H7 (cell line): ENCODE measurements at places on chromosomes 16 and 17. TPM values are rescaled to one million over a fixed set of nuclear protein-coding genes. Genes with fewer than 3 reads are reported as not detected.

GRCh38 chr16:797120-797420 is 3.5 kb downstream of the GNG13 start:
- DNase-seq = peak; percentile 96

DNA sequence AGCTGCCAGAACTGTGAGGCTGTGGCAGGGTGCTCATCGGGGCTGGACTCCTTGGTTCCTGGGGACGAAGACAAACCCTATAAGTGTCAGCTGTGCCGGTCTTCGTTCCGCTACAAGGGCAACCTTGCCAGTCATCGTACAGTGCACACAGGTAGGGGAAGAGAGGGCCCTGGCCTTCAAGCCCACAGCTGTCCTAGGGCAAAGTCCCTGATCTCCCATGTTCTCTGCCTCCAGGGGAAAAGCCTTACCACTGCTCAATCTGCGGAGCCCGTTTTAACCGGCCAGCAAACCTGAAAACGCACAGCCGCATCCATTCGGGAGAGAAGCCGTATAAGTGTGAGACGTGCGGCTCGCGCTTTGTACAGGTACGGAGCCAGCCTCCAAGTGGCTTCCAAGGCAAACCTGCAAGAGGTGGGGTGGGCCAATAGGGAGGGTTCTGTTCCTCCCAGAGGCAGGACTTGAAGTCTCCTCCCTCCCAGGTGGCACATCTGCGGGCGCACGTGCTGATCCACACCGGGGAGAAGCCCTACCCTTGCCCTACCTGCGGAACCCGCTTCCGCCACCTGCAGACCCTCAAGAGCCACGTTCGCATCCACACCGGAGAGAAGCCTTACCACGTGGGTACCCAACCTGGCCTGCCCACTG is 3.7 kb downstream of the BCL6B start:
- no peak for DNase-seq

- DNase-seq = peak; percentile 52
These were observed 105.4 kb downstream of the ZNF423 start for GRCh38 chr16:49750341-49751000.

The NOG gene
- total RNA-seq = 0.78 and 4.1 TPM in 2 replicates

- DNase-seq = no peak
These were observed 37.6 kb upstream of the CBFA2T3 start for GRCh38 chr16:89014403-89015230.

GRCh38 chr16:66309-67182 is 5.9 kb downstream of the RHBDF1 start:
- DNase-seq = no peak

The PLLP gene
- 1.6 and 3.0 TPM in 2 replicates for total RNA-seq

DNA sequence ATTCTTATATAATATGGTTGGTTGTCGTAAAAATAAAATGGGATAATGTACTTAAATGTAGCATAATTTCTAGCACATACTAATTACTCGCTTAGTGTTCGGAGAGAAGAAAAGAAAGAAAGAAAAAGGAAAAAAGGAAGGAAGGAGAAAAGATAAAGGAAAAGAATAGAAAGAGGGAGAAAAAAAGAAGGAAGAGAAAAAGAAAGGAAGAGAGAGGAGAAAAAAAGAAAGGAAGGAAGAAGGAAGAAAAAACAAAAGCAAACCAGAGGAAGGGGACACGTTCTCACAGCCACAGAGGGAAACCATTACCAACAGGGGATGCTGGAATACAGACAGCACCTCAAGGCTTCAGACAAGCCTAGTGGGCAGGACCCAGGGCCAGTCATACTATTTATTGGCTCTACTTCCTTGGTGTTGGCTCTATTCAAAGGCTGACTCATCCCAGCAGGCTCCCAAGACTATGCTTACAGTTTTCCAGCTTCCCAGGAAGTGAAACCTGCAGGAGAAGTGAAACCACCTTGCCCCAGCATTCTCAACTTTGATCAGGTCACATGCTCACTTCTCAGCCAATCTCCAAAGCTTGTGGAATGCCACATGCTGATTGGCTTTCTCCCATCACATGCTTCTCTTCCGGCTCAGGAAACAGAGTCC is 273.5 kb upstream of the IRX5 start:
- DNase-seq = no peak

- peak; percentile 98 for DNase-seq
These were observed at the start of gene DUS1L for GRCh38 chr17:82065638-82066303. Gene DUS1L (minus strand): TSS chr17:82065804. CDS start chr17:82065059, 745 bp downstream.

GRCh38 chr16:86455116-86455515 is 55.2 kb upstream of the FOXF1 start:
- no peak for DNase-seq

DNA sequence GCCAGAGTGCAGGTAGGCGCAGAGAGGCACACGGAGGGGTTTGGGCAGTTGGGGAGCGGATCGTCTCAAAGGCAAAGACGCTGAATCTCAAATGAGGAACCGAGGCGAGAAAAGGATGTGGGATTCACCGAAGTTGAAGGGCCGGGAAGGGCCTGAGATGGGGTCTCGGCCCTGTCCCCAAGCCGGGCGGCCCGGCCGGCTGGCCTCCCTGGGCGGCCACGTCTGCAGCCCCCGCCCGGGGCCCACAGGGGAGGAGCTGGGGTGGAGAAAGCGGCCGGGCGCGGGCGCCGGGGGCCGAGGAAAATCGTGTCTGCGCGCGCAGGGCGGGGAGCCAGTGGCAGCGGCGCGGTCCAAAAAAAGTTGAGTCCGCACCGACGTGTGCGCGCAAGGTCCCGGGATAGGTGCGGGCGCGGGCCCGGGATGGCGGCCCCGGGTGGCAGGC is 458 bp downstream of the SLC12A4 start:
- DNase-seq = peak; percentile 89

The SLC6A2 gene
- total RNA-seq = 0.18 and 0.21 TPM in 2 replicates

The LRRC37A gene
- 0.83 and 3.3 TPM in 2 replicates for total RNA-seq

GRCh38 chr17:35807371-35808144 is 1.7 kb upstream of the TAF15 start:
- DNase-seq = no peak

GRCh38 chr17:65434251-65434650 is 127.2 kb downstream of the AXIN2 start:
- no peak for DNase-seq
